ENCODE measurements at places on chromosomes 16 and 17.

- no peak for DNase-seq
Observed at GRCh38 chr16:67676516-67676915, 9.9 kb downstream of the C16orf86 start.

GRCh38 chr16:66434619-66435430, 7.7 kb downstream of the BEAN1 start:
- no peak for DNase-seq

DNA sequence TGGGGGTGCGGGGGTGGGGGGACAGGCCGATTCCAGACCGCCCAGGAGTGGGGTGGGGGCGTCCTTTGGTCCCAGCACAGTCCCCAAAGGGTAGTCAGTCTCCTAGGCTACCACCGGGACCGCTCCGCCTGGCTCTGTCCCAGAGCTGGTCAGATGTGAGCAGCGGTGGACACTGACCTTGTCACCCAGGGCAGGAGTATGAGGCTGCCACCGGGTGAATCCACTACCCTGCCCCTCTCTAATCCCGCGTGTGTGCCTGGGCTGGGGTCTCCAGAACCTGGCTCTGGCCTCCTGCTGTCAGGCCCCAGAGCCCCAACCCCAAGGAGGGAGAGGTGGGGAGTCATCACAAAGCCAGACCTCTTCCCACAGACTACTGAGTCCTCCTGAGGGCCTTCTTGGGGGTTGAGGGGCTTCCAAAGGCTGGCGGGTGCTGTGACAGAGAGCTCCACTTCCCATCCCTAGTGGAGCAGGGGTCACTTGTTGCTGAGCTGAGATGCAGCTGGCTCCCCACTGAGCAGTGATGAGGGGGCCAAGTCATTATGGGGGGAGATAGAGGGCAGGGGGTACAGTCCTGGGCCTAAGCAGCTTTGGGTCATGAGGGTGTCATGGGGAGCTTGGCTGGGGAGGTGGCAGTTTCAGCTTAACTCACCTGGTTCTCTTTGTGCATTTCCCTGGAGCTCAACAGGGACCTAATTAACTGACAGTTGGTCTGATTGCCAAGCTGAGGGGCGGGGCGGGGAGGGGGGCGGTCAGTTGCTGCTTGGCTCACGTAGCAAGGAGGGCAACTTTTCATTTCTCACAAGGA, 1.2 kb downstream of the PPP1R1B start:
- DNase-seq = no peak

DNA sequence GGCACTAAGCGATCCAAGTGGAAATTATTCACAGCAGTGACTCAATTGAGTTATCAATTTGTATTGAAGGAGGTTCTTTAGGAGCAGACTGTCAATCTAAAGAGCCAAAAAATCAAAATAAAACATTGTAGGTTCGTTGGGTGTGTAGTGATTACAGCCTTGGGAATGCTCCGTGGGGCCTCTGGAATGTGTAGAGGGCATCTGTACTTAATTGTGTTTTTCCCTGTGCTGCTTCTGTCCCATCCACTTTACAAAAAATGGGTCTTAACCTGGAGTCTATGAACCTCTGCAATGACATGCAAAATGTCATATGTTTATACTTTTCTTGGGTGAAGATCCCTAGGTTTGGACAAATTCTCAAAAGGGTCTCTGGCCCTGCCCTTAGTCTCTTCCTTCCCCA, 215.1 kb downstream of the CCDC182 start:
- DNase-seq = no peak

DNA sequence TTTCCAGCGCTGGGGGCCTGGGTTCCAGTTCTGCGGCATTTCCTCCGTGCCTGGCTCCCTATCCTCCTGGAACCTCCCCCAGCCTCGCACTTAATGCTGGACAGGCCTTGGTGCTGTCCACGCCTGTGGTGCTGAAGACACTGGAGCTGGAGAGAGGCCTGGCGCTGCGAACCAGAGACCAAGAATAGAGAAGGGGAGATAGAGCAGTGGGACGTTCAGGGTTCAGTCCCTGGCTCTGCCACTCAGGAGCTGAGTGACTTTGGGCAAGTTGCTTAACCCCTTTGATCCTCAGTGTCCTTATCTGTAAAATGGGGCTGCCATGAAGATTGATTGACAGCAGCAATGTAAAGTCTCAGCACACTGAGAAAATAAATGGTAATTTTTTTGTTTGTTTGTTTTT, 11.9 kb downstream of the SBK1 start:
- no peak for DNase-seq

GRCh38 chr17:29753845-29754439, 131.2 kb upstream of the CORO6 start:
- DNase-seq = no peak

- no peak for DNase-seq
Observed at GRCh38 chr17:44601973-44602372, 44.7 kb downstream of the FZD2 start.

DNA sequence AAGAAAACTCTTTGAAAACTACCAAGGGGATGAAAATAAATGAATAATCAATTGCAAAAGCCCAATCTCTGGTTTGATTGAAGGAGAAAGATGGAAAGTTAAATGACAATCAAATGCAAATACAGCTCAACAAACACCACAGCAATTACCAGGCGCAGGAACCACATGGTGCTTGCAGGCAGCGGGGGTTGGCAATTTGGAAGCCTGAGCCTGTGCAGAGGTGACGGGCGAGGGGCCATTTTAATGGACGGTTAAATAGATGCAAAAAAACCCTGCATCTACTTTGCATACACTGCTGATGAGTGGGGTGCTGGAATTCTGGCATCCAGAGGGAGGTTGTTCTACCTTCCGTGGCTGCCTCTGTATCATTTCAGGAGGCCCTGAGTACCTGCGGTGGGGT, 4.8 kb upstream of the SEZ6 start:
- DNase-seq = no peak

GRCh38 chr17:35189291-35189690, 4.9 kb downstream of the SLC35G3 start:
- DNase-seq = no peak

DNA sequence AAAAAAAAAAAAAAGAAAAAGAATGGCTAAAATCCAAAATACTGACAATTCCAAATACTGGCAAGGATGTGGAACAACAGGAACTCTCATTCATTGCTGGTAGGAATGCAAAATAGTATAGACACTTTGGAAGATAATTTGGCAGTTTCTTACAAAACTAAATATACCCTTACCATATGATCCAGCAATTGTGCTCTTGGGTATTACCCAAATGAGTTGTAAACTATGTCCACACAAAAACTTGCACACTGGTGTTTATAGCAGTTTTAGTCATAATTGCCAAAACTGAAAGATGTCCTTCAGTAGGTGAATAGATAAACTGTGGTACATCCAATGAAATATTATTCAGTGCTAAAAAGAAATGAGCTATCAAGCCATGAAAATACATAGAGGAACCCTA, 8.5 kb upstream of the MEIOC start:
- no peak for DNase-seq

DNA sequence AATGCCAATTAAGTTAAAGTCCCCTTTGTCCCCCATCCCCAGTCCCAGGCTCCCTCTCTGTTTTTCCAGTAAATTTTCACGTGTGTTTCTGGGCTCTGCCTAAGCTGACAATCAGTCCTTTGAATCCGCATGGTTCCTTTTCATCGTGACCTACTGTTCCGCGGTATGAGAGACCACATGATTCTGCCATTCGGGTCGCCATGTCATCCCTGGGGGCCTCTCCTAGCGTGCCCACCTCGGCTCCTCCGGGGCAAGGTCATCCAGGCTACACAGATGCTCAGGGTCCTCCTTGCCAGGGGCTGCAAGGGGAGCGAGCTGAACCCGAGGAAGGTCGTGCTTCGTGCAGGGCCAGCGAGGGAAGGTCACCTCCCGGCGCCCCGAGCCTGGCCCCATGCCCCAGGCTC, 157.6 kb downstream of the RAB11FIP4 start:
- DNase-seq = no peak

- no peak for DNase-seq
Observed at GRCh38 chr16:89123001-89123830, 29.6 kb downstream of the ACSF3 start.

DNA sequence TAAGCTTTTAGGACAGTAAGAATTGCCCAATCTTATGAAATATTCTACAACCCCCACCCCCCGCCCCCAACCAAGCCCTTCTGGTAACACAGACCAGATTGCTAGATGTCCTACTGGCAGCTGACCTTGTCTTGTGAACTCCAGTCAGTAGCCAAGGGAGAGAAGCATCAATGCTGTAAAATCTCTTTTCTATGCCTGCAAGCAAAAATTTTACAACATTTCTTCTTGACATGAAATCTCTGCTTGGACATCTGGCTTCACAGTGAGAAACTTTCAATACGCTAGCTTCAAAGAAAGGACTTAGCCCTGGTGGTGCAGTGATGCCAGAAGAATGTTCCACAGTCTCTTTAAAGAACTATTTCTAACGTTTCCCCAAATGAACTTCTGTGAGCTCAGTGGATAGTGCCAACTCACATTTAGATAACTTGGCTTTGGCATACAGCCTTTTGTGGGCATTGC, 169.3 kb upstream of the AXIN2 start:
- DNase-seq = no peak

- no peak for DNase-seq
Observed at GRCh38 chr17:15397620-15398019, 56.2 kb upstream of the TEKT3 start.

DNA sequence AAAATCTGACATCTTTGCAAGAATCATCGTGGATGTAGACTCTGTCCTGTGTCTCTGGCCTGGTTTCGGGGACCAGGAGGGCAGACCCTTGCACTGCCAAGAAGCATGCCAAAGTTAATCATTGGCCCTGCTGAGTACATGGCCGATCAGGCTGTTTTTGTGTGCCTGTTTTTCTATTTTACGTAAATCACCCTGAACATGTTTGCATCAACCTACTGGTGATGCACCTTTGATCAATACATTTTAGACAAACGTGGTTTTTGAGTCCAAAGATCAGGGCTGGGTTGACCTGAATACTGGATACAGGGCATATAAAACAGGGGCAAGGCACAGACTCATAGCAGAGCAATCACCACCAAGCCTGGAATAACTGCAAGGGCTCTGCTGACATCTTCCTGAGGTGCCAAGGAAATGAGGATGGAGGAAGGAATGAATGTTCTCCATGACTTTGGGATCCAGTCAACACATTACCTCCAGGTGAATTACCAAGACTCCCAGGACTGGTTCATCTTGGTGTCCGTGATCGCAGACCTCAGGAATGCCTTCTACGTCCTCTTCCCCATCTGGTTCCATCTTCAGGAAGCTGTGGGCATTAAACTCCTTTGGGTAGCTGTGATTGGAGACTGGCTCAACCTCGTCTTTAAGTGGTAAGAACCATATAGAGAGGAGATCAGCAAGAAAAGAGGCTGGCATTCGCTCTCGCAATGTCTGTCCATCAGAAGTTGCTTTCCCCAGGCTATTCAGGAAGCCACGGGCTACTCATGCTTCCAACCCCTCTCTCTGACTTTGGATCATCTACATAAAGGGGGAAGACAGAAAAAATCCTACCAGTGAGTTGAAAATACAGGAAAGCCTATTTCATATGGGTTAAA, at the start of gene G6PC1:
Gene G6PC1, plus strand, starts transcription at position 340 of the 872 bp plus-strand sequence. Its CDS starts 78 bp downstream, at position 418.
- DNase-seq = no peak

DNA sequence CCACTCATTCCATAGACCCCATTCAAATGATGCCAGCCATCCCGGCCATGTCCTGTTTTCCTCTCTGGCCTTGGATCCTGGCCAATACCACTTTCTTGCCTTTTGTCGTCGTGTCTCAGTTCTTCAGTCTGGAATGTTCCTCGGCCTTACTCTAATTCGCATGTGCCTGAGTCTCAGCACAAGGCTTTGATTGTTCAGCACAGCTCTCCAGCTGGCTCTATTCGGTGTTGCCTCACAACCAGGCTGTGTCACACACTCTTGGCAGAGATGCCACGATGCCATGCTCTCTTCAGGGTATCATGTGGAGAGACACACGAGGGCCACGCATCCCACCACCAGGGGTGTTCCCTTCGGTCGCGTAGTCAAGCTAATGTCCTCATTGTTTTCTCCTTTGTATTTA, 1.8 kb upstream of the VPS4A start:
- DNase-seq = no peak

DNA sequence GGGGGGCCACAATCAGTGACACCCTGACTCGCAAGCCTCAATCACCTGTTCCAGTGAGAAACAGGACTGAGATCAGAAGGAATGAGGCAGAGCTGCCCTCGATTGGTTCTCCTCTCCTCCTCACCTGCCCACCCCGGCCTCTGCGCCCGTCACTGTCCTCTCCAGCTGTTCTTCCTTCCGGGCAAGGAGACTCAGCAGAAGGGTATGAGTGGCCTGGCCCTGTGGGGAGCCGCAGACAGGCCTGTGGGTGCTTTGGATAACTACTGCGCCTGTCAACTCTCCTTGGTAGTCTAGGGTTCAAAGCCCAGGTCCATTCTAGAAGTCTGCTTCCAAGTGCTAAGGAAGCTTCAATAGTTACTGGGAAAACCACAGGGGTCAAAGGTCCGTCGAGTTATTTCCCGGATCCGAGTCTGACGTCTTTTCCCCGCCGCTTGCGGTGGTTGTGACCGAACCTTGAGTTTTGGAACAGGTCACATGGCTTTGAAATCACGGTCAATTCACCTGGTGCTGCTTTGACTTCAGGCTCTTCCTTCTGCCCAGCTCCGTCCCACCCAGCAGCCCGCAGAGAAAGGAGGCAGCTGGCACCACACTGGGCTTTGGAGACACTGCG, 8.3 kb downstream of the CARD14 start:
- DNase-seq = no peak

GRCh38 chr16:9965079-9965478, 217.1 kb downstream of the GRIN2A start:
- no peak for DNase-seq

DNA sequence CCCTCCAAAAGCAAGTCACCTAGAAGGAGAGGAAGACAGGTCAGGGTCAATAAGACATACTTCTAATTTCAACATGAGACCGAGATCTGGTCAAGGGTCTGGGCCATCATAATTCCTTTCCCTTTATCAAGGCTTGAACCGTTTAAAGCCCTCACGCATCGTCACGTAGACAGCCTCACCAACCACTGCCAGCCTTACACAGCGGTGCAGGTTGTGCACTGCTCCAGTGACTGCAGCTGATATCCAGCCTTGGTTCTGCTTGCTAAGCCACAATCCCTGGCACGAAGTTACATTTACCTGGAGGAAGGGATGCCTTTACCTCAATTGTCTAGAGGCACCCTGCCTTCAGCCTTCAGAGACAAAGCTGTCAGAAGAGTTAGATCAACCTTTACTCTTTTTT, 85.1 kb downstream of the MYH11 start:
- DNase-seq = no peak

DNA sequence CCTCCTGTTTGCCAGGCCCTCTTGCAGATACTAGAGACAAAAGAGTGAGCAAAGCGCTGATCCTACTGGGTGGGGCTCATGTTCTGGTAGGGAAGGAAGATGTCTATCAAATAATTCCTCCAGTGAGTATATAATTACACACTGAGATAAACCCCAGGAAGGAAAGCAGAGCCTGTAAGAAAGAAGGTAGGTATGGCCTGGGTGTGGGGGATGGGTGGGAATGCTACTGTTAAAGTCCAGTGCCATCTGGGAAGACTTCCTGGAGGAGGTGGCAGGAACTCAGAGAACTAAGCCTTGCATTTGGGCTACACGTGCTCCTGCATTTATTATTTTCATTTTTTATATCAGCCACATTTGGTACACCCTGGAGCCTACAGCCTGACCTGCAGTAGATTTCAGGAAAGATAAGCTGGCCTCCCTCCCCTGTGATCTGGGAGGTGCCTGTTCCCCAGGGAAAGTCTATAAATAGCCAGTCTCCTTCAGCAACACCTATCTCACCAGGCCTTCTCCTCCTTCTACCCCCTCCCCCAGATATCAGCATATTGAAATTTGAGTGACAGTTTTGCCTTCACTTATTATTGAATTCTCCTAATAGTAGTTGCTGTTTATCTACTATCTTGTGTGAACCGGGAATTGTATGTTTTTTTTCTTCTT, 11.5 kb downstream of the ATP2C2 start:
- no peak for DNase-seq

GRCh38 chr17:19686400-19687090, 29.8 kb downstream of the SLC47A2 start:
- no peak for DNase-seq

GRCh38 chr17:37488607-37489196, 989 bp upstream of the DUSP14 start:
- peak; percentile 38 for DNase-seq

Data from T follicular helper cell (primary cell).